ENCODE measurements at places on chromosomes 6 and 20.

GRCh38 chr6:125957391-125957693 is 772 bp downstream of the HINT3 start:
- no peak for DNase-seq

GRCh38 chr20:38126932-38127621 is 38.0 kb downstream of the TGM2 start:
- DNase-seq, result no peak

DNA sequence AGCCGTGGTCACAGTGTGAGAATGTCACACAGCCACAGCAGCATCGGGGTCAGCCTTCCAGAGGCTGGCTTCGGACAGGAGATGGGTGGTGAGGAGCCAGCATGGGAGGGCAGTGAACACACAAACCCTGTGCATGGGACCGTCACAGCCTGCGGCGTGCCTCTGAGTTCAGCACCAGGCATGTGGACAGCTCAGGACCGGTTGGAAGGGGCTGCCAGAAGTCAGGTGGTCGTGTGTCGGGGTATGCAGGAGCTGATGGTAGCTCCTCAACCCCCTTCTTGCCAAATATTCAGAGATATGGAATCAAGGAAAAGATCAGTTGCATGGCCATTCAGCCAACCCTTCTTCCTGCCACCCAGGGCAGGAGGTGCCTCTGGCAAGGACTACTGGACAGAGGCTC is 28.2 kb downstream of the MYT1 start:
- no peak for DNase-seq

GRCh38 chr20:50522053-50522674 is 12.0 kb downstream of the PTPN1 start:
- DNase-seq, result no peak

DNA sequence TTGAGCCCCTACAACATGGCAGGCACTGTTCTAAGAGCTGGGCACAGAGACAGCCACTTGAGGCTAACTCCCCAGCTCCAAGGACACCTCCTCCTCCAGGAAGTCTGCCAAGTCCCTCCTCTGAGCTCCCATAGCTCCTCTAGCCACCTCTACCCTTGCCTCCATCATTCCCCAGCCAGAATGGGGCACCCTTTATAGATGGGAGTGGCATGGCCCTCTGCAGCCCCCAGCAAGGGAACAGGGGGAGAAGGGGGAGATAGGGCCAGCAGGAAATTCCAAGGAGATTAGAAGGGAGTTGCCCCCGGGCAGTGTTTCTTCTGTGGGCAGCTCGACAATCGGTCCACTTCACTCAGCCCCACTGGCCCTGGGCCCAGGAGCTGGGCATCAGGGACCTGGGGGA is 19.7 kb upstream of the TLDC2 start:
- DNase-seq, result no peak

- DNase-seq, result no peak
Observed at GRCh38 chr6:36915599-36915998, 29.8 kb downstream of the C6orf89 start.

GRCh38 chr20:5687884-5688283 is 62.3 kb upstream of the SHLD1 start:
- DNase-seq, result no peak

GRCh38 chr6:3534599-3534998 is 77.7 kb upstream of the SLC22A23 start:
- DNase-seq, result no peak

DNA sequence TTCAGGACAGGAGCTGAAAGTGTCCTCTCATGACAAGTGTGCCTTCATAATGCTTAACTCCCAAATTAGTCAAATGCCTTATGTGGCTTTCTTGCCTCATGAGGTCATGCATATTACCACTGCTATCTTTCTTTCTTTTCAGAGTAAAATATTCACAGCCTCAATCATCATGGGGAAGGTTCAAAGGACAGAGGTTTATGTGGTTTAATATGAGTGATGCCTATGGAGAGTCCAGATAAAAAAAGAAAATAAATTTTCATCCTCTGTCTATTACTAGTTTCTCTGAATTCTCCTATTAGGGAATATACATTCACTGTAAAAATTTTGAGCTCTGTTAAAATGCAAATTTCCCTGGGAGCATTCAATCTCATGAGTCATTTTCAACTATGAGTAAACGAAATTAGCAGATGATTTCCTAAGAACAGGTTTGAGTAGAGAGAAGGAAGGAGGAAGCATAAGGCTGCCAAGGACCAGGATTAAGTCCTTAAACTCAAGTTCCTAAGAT is 396.9 kb upstream of the ADGRB3 start:
- no peak for DNase-seq

DNA sequence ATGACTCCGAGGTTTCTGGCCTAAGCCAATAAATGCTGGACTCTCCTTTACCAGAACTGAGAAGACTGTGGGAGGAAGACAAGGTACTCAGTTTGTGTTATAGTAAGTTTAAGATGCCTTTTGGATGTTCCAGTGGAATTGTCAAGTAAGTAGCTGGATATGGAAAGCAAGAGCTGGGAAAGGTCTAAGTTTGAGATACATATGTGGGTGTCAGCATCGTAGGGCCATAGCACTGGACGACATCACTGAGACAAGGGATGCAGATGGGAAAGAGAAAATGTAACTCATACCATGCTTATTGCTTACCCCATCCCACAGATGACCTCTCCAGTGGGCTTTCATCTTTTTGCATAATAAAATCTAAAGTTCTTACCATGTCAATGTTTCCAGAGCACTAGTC is 45.5 kb upstream of the ZNF217 start:
- DNase-seq, result no peak

DNA sequence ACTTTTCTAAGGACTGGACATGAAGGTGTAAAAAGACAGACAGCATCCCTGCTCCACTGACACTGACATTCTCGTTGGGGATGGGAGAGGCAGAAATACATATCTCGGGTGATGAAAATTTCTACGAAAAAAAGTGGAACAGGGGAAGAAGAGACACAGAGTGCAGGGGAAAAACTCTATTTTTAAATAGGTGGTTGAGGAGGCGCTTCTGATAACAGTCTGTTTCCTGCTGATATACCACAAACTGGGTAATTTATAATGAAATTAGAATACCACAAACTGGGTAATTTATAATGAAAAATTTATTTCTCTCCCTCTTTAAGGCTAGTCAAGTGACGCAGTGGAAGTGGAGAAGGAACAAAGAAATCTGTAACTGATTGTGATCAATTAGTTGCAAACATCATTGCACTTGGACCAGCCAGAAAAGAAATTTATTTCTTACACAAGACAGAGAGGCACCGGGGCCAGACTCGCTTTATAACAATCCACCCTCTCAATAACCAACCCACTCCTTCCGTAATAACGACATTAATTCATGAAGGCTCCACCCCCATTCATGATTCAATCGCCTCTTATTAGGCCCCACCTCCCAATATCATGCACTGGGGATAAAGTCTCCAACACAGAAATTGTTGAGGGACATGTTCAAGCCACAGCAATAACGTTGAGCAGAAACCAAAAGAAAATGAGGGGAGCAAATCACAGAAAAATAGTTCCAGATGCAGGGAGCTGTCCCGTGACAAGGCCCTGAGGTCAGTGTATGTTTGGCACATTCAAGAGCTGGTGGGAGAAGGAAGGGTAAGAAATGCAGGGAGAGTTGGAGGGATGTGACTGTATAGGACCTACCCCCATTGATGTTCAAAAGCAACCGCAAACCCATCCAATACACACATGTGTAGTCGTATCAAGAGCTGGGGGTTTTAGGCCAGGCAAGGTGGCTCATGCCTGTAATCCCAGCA is 6.6 kb upstream of the SRSF6 start:
- no peak for DNase-seq

GRCh38 chr20:62445553-62446340 is 18.4 kb upstream of the RBBP8NL start:
- DNase-seq, result no peak

GRCh38 chr6:14550822-14551221 is 433.2 kb downstream of the CD83 start:
- no peak for DNase-seq

DNA sequence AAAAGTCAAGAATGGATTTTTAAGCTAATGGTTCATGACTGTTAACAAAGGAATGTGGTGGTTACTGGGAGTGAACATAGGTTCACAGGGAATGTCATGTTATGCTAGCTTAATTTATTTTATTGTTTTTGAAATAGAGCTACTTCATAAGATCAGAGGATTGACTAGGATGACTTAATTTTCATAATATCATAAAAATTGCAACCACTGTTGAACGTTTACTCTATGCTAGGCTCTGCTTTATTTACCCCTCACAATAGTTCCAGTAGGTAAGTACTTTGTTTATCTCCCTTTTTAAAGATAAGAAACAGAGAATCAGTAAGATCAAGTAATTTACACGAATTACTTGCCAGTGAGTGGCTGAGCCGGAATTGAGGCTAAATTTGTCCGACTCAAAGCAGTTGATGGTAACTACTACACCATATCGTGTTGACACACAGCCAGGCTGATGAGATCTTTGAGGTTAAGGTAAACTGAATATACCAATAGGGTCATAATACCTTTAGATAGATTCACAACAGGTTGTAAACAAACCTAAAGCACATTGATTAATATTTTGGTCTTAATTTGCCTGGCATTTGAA is 194.6 kb upstream of the CITED2 start:
- DNase-seq, result no peak

- DNase-seq, result no peak
Observed at GRCh38 chr20:57711311-57711712, 1.5 kb upstream of the PMEPA1 start.

DNA sequence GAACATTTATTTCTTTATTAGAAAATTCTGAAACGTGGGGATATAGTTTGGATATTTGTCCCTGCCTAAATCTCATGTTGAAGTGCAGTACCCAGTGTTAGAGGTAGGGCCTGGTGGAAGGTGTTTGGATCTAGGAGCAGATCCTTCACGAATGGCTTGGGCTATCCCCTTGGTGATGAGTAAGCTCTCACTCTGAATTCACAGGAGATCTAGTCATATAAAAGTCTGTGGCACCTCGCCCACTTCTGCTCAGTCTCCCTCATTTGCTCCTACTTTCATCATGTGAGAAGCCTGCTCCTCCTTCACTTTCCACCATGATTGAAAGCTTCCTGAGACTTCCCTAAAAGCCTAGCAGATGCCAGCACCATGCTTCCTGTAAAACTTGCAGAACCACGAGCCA is 96.8 kb upstream of the GJE1 start:
- no peak for DNase-seq

DNA sequence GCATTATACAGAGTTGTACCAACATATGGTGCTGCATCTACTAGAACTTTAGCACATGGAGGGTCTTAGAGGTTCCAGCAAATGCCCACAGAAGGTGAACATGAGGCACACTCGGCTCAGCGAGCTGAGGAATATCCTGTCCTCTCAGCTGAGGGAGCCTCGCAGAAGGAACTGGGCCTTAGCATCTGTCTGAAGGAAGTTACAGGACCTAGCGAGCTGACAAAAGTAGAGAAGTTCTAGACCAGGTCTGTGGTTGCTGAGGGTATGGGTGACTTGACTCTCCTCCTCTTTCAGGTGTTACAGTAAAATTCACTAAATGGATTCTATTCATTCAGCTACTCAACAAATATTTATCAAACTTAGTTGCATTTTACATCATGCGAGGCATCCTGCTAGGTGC is 157.2 kb downstream of the ZDHHC14 start:
- DNase-seq, result no peak

DNA sequence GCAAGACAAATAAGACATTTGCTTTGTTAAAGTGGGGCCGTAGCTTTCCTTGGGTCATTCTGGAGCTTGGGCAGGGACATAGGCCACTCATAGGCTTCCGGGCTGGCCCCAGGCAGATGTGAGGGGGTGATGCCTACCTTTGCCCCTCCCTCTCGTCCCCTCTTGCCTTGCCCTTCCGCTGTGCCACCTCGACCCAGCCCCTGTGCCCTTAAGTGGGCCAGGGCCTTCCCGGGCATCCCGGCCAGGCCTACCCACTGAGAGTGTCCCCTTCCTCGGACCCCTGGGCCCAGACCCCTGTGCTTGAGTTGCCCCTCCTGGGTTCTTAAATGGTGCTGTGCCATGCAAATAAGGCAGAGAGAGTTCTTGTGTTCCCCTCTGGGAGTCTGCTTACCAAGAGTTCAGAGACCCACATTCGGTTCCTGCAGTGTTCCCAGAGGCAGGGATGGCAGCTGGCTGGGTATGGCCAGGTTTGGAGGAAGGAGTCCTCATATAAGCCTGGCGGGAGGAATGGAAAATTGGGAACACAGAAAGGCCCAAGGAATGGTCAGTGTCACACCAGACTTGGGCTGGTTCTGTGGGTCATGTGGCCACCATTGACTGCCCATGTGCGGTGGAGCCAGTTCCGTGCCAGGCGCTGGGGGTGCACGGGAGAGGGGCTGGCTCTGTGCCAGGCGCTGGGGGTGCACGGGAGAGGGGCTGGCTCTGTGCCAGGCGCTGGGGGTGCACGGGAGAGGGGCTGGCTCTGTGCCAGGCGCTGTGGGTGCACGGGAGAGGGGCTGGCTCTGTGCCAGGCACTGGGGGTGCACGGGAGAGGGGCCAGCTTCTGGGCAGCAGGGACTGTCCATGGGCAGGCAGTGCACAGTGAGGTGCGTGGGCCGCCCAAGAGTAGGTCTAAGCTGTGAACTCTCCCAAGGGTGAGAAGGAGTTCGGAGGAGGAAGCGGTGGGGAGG is 173.5 kb upstream of the SNX9 start:
- DNase-seq, result no peak

GRCh38 chr6:27101824-27102223 is 145.7 kb upstream of the PRSS16 start:
- no peak for DNase-seq

DNA sequence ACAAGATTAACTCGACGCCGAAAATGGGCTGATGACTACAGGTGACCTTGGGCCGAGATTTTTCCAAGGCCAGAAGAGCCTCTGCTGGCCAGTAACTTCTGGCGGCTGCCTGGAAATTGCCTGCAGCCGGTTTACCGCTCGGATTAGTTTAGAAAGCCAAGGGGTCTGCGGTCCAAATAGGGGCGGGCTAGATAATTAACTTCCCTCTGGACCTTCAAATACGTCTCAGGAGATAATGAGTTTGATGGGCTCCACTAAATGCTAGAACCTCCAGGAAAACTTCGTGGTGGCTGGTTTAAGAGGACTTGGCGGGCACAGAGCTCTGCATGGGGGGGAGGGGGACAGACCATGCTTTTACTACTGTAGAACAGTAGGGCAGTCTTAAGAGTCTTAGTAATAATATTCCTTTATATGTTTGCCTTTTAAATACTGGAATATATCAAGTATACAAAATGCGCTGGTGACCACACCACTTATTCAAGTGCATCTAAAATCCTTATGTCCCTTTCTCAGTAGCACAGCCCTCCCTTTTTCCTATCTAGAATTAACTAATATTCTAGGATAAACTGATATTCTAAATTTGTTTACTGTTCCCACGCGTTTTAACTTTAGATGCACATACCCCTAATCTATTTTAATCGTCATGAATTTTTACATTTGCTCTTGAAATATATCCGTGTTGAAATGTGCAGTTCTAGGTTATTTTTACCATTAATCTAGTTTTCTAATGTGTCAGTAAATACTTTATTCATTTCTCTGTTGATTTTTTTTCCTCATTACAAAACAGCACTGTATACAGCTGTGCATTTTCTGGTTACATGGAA is 107.5 kb upstream of the PRSS16 start:
- DNase-seq, result no peak

GRCh38 chr6:11595903-11596302 is 58.4 kb downstream of the TMEM170B start:
- DNase-seq, result no peak

All from activated CD8-positive, alpha-beta memory T cell treated with anti-CD3 and anti-CD28 coated beads for 4 hours (primary cell).